ENCODE measurements at places on chromosomes 4 and X.

- DNase-seq: peak; percentile 9
Observed at GRCh38 chr4:151644622-151645021, 116.2 kb downstream of the GATB start.

DNA sequence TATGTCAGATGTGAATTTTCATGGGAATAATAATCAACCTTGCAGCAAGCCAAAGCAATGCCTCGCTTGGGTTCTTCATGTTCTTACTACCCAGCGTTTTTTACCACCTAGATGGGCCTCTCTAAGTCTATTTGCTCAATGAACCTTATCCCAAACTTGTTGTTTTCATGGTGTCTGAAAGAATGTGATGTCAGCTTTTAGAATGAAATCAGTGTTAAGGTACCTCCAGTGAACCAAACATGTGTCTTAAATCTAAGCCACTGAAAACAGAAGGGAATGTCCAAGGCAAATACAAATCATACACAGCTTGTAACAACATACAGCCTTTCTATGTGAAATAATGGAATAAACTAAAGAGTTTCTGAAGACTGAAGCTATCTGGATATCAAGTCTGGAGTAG is 6.7 kb downstream of the EPGN start:
- no peak for DNase-seq

DNA sequence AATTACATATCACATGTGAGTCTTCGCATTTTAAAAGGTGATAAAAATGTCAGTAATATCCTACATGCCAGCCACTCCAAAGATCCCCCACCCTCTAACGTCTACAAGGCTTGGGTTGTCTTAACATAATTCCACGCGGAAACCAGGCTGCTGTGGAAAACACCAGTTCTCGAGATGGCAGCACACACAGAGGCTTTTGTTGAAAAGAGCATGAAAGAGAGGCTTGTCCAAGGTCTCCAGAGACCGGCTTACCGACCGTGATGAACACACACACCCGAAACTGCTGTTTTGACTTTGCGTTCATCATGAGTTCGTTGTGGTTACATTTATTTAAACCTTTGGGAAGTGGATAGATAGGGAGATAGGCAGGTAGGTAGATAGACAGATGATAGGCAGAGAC is 87.9 kb downstream of the CRLF2 start:
- no peak for DNase-seq

DNA sequence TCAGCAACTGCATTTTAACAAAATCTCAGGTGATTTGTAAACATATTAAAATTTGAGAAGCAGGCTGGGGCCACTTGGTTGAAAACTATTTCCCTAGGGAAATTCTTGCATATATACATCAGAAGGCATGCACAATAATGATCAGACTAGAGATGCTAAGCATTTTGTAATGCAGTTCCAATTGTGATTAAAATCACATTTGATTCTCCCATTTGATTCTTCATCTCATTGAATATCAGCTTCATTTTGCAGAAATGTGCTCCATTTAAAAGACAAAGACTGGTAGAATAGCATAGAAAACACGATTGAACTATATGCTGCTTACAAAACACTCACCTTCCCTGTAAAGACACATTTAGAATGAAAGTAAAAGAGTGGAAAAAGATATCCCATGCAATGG is 32.4 kb upstream of the FHIP1A start:
- DNase-seq: no peak

- peak; percentile 66 for DNase-seq
Observed at GRCh38 chr4:133148690-133149363, at the start of gene PCDH10. Gene PCDH10 (plus strand): TSS chr4:133149294. CDS start chr4:133150141, 847 bp downstream.

GRCh38 chr4:86096373-86096772 is 263.5 kb downstream of the MAPK10 start:
- DNase-seq: no peak

GRCh38 chrX:18707426-18708049 is at the start of gene PPEF1:
Gene PPEF1 (plus strand): TSS chrX:18707645. CDS start chrX:18707781, 136 bp downstream.
- no peak for DNase-seq

DNA sequence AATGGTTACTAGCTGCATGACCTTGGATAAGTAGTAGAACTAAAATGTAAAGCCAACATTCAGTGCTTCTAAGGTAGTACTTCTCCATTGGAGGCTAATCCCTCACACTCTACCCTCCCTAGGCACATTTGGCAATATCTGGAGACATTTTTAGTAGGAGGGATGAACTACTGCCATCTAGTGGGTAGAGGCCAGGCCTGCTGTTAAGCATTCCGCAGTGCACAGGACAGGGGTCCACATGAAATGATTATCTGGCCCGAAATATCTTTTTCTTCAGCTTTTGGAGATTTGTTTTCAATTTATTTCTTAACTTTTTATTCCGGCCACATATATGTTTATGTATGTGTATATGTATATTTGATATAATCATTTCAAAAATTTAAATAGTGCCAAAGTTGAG is 36.0 kb upstream of the SPANXC start:
- DNase-seq: peak; percentile 49

GRCh38 chr4:3851211-3851610 is 85.0 kb downstream of the ADRA2C start:
- DNase-seq: no peak

GRCh38 chr4:128572778-128573241 is 236.7 kb upstream of the JADE1 start:
- DNase-seq: no peak

GRCh38 chr4:143251348-143251747 is 66.6 kb downstream of the USP38 start:
- DNase-seq: no peak

- DNase-seq: no peak
Observed at GRCh38 chrX:107123750-107124149, 5.1 kb upstream of the RBM41 start.

- DNase-seq: no peak
Observed at GRCh38 chr4:173490256-173490655, 39.8 kb downstream of the HAND2 start.

DNA sequence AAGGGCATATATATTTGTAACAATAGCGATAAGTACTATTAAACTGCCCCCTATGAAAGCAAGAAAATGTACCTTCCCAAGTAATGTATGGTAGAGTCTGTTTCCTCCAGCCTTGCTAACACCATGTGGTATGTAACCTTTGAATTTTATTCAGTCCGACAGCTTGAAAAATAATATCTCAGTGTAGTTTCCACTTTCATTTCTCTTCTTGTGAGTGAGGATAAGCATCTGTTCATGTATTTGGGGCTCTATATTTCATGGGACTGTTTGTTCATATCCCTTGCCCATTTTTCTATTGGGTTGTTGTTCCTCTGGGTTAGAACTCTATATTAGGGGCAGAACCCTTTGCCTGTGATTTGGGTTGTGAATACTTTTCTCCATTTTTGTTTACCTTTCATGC is 58.3 kb downstream of the USP38 start:
- no peak for DNase-seq

Measured in activated CD4-positive, alpha-beta T cell treated with anti-CD3 and anti-CD28 coated beads, Interleukin-10, Interleukin-2, amounts not matched to agents 100 ng/mL and 50 ng/mL, durations not matched to agents 16 hours and 8 hours (primary cell).